Spleen (tissue), 13 donors: ENCODE measurements at places on chromosomes 3 and 15. TPM values are rescaled to one million over a fixed set of nuclear protein-coding genes. Genes with fewer than 3 reads are reported as not detected.

- no peak for DNase-seq
- no peaks in the 10 kb centered on the region for H3K27me3 ChIP-seq
- H3K4me1 ChIP-seq, result peaks cover 5% of the 10 kb centered on the region
- H3K4me3 ChIP-seq, result peak overlapping the region; percentile 59
- H3K27ac ChIP-seq, result peak overlapping the region; percentile 87
- no peaks in the 10 kb centered on the region for H3K36me3 ChIP-seq
These were observed 55.8 kb upstream of the ZBTB38 start for GRCh38 chr3:141312354-141313092.

DNA sequence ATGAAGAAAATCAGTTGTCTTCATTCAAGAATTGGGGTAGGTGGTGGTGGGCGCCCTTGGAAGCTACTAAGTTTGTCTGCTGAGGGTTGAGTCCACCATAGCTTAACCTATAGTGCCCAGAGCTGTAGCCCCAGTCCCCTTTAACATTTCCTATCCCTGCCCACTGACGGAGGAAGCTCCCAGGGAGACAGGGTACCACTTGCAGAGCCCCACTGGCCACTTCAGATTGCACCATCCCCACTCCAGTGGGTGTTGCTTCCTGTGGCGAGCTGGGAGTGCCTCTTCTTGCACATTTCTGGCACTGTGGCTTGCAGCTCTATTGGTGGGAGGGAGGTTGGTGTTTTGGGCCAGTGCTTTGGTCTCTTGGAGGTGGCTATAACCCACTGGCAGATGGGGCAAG, 2.7 kb downstream of the PXYLP1 start:
- peaks cover 34% of the 10 kb centered on the region for H3K4me1 ChIP-seq
- no peaks in the 10 kb centered on the region for H3K27me3 ChIP-seq
- H3K27ac ChIP-seq, result peak overlapping the region; percentile 7
- no peak overlapping the region for H3K4me3 ChIP-seq
- no peaks in the 10 kb centered on the region for H3K36me3 ChIP-seq
- DNase-seq, result no peak

DNA sequence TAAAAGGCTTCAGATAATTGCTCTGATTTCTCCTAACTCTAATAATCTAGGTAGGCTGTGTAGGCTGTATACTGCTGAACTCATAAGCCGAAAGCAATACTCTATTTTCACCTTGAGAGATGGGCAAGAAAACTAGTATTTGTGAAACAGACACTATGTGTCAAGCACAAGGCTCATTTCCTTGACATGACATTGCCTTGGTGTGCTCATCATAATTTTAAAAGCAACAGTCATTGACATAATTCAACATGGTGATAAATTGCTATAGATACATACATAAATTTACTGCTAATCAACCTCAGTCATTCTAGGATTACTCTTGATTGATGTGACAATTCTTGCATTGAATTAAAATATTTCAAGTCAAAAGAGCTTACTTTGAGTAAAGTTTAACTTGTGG, 304.7 kb downstream of the CNTN3 start:
- no peak for DNase-seq
- no peak overlapping the region for H3K4me3 ChIP-seq
- H3K27me3 ChIP-seq, result no peaks in the 10 kb centered on the region
- H3K4me1 ChIP-seq, result no peaks in the 10 kb centered on the region
- no peak overlapping the region for H3K27ac ChIP-seq
- no peaks in the 10 kb centered on the region for H3K36me3 ChIP-seq

GRCh38 chr3:113006359-113007056, 15.7 kb downstream of the GTPBP8 start:
- no peak overlapping the region for H3K4me3 ChIP-seq
- peak overlapping the region; percentile 35 for H3K27ac ChIP-seq
- peaks cover 94% of the 10 kb centered on the region for H3K36me3 ChIP-seq
- no peaks in the 10 kb centered on the region for H3K27me3 ChIP-seq
- peaks cover 53% of the 10 kb centered on the region for H3K4me1 ChIP-seq

DNA sequence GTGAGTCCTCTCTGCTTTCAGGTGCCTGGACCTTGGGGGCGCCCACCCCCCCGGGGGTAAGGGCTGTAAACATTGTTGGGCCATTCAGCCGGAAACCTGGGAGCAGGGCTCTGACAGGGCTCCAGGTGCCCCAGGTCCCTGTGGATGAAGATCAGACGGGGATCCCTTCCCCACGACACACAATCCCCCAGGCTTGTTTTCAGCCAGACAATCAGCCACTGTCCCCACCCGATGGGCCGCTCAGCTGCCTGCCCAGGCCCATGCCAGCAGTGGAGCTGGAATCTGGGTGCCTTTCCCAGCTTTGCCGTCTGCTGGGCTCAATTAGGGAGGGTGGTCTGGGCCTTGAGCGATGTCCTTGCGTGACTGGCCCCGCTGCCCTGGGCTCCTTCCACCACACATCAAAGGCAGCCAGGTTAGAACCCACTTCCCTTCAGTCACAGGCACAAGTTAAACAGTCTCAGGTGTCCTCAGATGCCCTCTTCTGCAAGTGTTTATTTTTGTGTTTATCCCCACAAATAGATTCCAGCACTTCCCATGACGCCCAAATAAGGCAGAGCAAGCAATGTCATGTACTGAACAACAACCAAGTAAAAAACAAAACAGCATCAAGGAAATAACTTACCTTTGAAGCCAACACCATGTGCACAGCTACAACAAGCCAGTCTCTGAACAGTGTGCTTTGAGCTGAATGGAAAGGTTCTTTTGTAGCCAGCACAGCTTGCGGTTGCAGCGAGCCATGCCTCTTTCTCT, 77.0 kb upstream of the ALDH1A3 start:
- H3K36me3 ChIP-seq, result no peaks in the 10 kb centered on the region
- H3K27me3 ChIP-seq, result no peaks in the 10 kb centered on the region
- no peaks in the 10 kb centered on the region for H3K4me1 ChIP-seq
- no peak for DNase-seq
- no peak overlapping the region for H3K27ac ChIP-seq

Gene CHDH
- total RNA-seq, result 0.63 TPM

Gene EXD1
- not detected for total RNA-seq

DNA sequence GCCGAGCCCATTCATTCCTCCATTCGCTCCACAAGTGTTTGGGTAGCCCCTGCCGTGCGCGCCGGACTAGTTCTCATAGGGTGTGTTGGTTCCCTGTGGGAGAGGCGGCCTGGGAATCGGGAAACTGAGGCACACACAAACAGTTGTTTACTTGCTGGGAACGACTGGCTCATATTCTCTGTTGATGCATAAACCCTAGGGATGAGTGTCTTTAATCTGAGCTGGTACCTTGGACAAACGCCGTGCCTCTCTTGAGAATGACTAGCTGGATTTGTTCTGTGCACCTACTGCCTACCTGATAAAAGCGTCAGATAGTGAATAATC, 737 bp downstream of the DNAJA4 start:
- DNase-seq, result no peak
- no peaks in the 10 kb centered on the region for H3K27me3 ChIP-seq
- peaks cover 30% of the 10 kb centered on the region for H3K4me1 ChIP-seq
- peak overlapping the region; percentile 87 for H3K27ac ChIP-seq

- H3K36me3 ChIP-seq, result no peaks in the 10 kb centered on the region
- no peaks in the 10 kb centered on the region for H3K27me3 ChIP-seq
- no peak for DNase-seq
- no peak overlapping the region for H3K4me3 ChIP-seq
These were observed 235.8 kb upstream of the TMCO5A start for GRCh38 chr15:37698679-37699078.

Gene MCF2L2
- total RNA-seq, result 17.3 TPM

DNA sequence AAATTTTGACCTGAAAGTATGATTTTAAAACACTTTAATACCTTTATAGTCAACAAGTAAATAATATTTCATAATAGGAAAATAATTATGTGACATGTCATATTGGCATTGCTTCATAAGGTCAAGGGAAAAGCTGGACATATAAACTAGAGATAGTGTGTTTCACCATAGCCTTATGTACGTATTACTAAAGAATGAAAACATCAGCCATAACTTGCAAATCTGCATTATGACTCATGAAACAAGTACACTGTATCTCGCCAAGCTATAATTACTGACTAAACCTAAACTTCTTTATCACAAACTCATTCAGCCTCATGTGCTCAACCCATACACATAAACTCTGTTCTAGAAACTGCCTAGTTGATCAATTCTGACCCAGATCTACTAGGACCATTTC, 950.1 kb downstream of the FHIT start:
- no peaks in the 10 kb centered on the region for H3K4me1 ChIP-seq
- H3K27me3 ChIP-seq, result no peaks in the 10 kb centered on the region
- no peak overlapping the region for H3K27ac ChIP-seq
- no peak for DNase-seq
- no peaks in the 10 kb centered on the region for H3K36me3 ChIP-seq

Gene CHRNA7
- total RNA-seq, result 2.6 TPM

DNA sequence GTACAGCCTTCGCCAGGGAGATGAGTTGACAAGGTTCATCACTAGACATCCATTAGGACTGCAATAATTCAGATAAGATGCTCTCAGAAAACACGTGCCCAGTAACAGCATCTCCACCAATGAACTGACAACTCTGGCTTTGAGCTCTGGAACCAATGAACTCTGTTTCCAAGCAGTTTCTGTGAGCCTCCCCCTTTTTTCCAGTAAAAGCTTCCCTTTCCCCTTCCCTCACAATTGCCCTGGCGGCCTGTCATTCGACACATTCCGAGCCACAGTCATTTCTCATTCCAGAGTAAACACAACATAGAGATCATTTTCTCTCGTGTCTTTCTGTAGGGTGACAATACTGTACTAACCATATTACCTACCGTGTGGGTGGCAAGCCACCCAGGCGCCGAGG, 3.6 kb downstream of the PLA2G4D start:
- no peaks in the 10 kb centered on the region for H3K4me1 ChIP-seq
- H3K4me3 ChIP-seq, result no peak overlapping the region
- no peaks in the 10 kb centered on the region for H3K36me3 ChIP-seq
- peaks cover 31% of the 10 kb centered on the region for H3K27me3 ChIP-seq
- no peak overlapping the region for H3K27ac ChIP-seq
- DNase-seq, result no peak

- H3K36me3 ChIP-seq, result no peaks in the 10 kb centered on the region
- H3K27ac ChIP-seq, result no peak overlapping the region
- H3K27me3 ChIP-seq, result no peaks in the 10 kb centered on the region
- DNase-seq, result no peak
- peaks cover 11% of the 10 kb centered on the region for H3K4me1 ChIP-seq
These were observed 23.8 kb upstream of the NMB start for GRCh38 chr15:84681831-84682230.

DNA sequence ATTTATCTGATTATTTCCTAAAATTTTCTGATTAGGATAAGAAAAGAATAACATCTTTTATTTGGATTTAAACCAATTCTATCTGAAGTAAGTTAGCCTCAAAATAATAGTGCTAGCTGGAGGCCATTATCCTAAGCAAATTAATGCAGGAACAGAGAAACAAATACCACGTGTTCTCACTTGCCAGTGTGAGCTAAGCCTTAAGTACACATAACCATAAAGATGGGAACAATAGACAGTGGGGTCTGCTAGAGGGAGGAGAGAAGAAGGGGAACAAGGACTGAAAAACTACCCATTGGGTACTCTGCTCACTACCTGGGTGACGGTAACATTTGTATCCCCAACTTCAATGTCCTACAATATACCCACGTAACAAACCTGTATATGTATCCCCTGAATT, 31.3 kb upstream of the LYSMD4 start:
- no peaks in the 10 kb centered on the region for H3K36me3 ChIP-seq
- H3K4me1 ChIP-seq, result no peaks in the 10 kb centered on the region
- H3K4me3 ChIP-seq, result no peak overlapping the region
- DNase-seq, result no peak
- no peak overlapping the region for H3K27ac ChIP-seq

DNA sequence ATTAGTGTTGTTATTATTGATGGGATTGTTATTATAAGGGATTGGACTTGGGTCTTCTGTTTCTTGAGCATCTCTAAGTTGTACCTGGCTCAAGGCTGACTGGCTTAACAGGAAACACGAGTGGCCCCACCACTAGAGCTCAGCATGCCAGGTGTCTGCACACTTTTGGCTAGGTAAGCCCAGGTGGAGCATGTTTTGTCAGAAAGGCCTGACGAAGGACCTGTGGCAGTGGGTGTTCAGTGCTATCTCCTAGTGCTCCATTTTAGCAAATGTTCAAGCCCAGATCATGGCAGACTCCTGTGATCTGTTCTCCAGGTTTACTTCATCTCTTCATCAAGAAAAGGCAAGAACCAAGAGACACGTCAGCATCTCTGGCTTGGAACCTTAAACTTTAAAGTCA, 3.4 kb downstream of the MAP2K5 start:
- DNase-seq, result no peak
- peaks cover 26% of the 10 kb centered on the region for H3K36me3 ChIP-seq
- H3K27ac ChIP-seq, result no peak overlapping the region
- no peak overlapping the region for H3K4me3 ChIP-seq
- peaks cover 18% of the 10 kb centered on the region for H3K4me1 ChIP-seq

- peaks cover 37% of the 10 kb centered on the region for H3K27me3 ChIP-seq
- H3K36me3 ChIP-seq, result no peaks in the 10 kb centered on the region
- H3K27ac ChIP-seq, result no peak overlapping the region
- H3K4me3 ChIP-seq, result no peak overlapping the region
These were observed 284.9 kb downstream of the UACA start for GRCh38 chr15:70478251-70478990.

- no peak overlapping the region for H3K4me3 ChIP-seq
- H3K36me3 ChIP-seq, result no peaks in the 10 kb centered on the region
- H3K27me3 ChIP-seq, result no peaks in the 10 kb centered on the region
- no peak for DNase-seq
- no peak overlapping the region for H3K27ac ChIP-seq
These were observed 47.4 kb upstream of the MITF start for GRCh38 chr3:69691860-69692259.

Gene BBS4
- 10.9 TPM for total RNA-seq

Gene ARGFX
- not detected for total RNA-seq

DNA sequence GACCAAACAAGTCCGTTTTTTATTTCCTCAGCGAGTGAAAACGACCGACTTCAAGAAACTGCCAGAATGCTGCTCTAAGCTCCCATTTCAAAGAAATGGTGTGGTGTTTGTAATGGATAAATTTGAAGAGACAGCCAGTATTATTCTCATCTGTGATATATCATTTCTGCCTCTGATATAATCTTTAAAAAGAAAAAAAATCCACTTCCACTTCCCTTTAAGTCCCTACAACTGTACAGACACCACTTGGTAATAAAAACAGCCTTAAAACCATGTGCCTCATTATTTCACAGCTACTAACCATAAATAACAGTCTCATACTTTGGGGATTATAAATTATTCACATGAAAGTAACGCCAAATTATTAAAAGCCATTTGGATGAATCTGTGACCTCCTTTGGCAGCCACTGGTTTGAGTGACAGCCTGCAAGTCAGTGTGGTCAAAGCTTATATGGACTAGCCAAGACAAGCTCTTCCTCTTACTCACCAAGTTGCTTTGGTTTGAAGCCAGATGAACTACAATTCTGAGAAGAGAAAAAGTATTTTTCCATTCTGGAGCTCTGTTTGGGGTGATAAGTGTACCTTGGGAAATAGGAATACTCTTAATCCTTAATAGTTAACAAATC, 168.0 kb downstream of the SHOX2 start:
- H3K36me3 ChIP-seq, result no peaks in the 10 kb centered on the region
- no peaks in the 10 kb centered on the region for H3K4me1 ChIP-seq
- H3K27me3 ChIP-seq, result no peaks in the 10 kb centered on the region
